ENCODE measurements at places on chromosomes 7 and 10. TPM values are rescaled to one million over a fixed set of nuclear protein-coding genes. Genes with fewer than 3 reads are reported as not detected.

Gene ADAM12
- 0.27 TPM for total RNA-seq

Gene MSS51
- total RNA-seq = 5.9 TPM

Gene FRA10AC1
- total RNA-seq = 14.4 TPM

Gene TAS2R39
- not detected for total RNA-seq

Gene PTN
- total RNA-seq = 11.2 TPM

Gene LSM5
- total RNA-seq = 39.5 TPM

Gene RPEL1
- total RNA-seq = not detected

DNA sequence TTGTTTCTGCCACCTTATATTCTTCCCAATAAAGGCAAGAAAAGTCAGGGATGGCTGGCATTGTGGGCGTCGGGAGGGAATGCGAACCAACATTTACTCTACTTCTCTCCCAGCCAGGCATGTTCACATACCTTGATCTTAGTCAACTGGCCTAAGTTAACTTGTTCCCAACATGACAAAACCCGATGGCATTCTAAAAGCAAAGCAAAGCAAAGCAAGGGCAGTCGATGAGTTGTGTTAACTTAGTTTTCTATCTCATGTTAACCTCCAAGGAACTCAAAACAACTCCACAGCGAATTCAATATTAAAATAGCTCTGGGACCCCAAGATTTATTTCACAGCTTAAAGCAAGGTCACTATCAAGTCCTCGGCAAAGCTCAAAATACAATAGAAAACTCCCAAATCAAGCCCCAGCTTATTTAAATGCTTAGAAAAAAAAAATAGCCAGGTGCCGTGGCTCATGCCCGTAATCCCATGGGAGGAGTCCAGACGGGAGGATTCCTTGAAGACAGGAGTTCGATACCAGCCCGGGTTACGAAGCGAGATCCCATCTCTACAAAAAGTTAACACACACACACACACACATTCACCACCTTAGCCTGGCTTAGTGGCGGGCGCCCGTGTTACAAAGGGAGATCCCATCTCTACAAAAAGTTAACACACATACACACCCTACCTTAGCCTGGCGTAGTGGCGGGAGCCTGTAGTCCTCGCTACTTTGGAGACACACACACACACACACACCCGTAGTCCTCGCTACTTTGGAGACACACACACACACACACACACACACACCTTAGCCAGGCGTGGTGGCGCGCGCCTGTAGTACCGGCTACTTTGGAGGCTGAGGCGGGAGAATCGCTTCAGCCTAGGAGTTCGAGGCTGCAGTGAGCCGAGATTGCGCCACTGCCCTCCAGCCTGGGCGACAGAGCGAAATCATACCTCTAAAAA is 901 bp upstream of the CCNY start:
- no peak for DNase-seq

DNA sequence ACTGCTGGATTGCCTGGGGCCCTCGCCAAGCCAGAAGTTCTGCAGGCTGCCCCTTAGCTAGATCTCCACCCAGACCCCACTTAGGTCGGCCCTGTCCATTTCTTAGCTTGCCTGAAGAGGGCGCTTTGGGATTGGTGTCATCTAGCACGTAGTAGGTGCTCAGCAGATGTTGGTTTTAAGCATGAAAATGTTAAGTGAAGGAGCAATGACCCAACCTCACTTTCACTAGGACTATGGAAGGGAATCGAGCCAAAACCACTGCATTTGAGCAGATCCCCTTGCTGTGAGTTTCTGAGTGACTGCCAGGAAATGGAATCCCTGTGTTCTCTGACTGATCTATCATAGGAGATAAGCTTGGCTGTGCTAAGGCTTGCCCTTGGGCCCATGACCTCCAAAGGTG is 131.7 kb upstream of the EEPD1 start:
- DNase-seq = no peak

GRCh38 chr10:87092376-87092860 is 2.2 kb downstream of the GLUD1 start:
- no peak for DNase-seq

- DNase-seq = no peak
These were observed 612 bp downstream of the SNX8 start for GRCh38 chr7:2313450-2314208.

- no peak for DNase-seq
These were observed 239.0 kb upstream of the MKI67 start for GRCh38 chr10:128365156-128365725.

GRCh38 chr10:132640326-132641125 is 102.9 kb downstream of the INPP5A start:
- DNase-seq = peak; percentile 12

DNA sequence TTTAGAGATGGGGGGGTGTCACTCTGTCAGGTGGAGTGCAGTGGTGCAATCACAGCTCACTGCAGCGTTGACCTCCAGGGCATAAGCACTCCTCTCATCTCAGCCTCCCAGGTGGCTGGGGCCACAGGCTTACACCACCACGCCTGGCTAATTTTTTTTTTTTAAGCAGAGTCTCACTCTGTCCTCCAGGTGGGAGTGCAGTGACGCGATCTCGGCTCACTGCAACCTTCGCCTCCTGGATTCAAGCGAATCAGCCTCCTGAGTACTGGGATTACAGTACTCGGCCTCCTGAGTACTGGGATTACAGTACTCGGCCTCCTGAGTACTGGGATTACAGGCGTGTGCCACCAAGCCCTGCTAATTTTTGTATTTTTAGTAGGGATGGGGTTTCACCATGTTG is 23.6 kb upstream of the PPIA start:
- no peak for DNase-seq

DNA sequence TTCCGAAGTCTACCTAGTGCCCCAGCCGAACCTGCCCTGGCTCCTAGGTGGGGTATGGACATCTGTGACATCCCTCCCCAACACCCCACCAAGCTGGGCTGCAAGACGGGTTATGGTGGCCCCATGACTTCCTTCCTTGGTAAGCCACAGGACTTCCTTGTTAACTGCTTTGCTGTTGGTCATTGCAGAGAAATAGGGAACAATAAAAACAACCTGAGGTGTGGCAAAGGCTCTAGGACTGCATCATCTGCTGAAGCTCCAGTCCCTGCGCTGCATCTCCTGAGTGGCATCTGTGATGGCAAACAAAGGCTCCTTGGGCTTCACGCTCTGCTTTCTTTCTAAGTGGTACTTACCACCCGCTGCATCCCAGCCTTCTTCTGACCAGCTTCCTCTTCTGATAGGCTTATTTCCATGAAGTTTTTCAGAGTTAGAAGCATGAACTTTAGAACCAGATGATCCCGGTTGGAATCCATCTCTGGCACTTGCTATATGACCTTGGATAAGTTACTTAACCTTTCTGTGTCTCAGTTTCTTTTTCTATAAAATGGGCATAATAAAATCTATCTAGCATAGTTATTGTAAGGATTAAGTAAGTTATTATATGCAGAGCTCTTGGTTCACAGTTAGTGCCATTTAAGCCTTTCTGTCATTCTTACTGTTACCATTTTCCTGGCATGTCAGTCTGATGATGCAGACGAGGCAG is 216.8 kb downstream of the RPS24 start:
- no peak for DNase-seq

DNA sequence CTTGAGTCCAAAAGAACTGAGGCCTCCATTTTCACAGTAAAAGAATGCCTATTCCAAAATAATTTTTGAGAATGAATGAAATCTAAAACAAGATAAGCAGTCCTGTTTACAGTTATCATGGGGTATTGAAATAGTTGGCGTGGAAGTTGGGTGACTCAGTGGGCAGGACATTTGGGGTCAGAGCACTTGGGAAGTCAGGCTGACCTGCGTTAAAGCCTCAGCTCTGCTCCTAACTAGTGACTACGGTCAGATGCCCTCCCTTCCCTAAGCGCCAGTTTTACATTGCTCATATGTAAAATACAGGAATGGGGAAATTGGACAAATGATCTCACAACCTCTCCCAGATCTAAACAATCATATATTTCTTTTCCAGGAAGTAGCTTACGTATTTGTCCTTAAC is 2.3 kb upstream of the PAPSS2 start:
- no peak for DNase-seq

DNA sequence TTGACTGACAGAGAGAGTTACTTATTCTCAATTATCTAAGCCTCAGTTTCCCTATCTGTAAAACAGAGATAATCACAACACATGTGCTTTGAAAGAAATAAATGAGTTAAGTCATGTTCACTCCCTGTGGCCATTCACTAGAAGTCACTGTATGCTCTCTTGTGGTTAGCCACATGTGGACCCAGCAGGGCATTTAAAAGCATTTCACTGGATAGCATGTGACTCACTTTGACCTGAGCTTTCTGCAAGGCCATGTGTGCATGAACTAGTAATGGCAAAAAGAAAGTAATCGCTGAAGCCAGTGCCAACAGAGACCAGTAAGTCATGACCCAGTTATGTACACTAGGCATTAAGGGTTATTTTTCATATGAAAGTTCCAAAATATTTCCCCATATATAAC is 557.0 kb upstream of the IGFBP3 start:
- no peak for DNase-seq

GRCh38 chr7:155752756-155753445 is 59.4 kb downstream of the SHH start:
- no peak for DNase-seq

GRCh38 chr10:90642136-90642535 is 215.7 kb downstream of the HTR7 start:
- DNase-seq = no peak

DNA sequence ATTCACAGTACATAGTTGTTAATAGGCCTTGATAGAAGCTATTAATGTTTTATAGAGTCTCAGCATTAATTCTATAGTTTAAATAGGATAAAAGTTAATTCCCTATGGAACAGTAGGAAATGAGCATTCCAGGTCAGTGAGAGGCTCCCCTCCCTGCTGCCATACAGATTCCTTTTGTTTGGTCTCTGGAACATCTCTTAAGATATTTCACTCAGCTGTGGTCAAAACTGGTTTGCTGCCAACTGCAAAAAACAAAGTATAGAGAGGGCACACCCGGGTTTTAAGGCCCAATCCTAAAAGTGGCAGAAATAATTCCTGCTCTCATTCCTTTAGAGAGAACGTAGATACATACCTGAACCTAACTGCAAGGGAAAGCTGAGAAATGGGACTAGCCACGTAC is 51.3 kb downstream of the MDFIC start:
- no peak for DNase-seq

DNA sequence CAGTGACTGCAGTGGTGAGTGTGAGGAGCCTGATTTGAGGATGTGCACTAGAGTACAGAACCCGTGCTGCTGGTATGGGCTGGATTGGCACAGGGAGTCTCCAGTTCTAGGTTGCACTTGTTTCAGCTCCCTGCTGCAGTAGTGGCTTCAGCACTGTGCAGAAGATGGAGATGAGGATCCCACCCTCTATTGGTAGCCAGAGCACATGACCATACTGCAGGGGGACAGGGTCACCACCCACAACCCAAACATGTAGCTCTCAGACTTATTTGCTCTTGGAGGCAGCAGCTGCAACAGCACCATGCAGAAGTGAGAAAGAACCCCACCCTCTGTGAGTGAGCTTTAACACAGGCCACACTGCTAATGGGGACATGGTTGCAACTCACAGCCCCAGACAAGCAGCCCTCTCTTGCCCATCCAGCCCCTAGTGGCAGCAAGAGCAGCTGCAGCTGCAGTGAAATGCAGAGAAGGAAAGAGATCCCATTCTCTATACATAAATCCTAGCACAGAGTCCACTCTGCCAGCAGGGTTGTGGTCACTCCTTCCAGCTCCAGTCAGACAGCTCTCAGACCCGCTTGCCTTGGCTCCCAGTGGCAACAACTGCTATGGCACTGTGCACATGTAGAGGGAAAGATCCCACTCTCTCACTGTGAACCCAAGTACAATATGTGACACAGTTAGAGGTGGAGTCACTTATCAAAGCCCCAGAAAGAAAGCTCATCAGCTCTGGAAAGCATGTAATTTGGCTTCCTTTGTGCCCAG is 51.4 kb upstream of the SCIN start:
- DNase-seq = no peak

DNA sequence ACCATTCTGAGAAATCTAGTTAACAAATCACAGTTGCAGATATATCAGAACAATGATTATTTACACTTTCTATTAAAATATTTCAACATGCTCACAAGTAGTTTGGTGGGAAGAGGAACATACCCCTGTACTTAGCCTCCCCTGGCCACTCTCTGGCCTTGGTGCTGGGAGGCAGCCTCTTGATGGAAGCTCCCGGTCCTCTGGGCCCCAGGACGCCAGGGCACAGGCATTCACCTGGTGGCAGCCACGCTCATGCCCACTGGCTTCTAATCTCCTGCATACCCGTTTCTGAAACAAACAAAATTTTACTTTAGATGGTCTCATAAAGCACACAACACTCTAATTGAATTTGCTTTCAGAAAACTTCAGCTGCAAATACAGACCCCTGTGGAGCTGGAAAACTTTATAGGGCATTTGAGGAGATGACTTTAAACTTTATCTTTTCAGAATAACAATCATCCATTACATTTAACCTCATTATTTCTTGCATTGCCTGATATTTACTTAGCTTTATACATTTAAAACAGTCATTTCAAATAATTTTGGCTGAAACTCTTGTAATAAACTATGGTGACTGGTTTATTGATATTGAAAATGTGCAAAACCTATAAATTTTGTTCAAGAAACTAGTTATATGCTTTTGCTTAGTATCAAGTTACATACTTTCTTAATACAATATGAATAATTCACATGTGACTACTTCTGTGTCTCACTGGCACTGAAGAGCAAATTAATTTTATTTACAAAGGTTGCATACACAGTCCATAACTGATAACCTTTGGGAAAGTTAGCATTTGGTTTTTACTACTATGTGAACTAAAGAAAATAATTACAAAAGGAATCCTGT is 30.8 kb downstream of the C10orf143 start:
- no peak for DNase-seq

- DNase-seq = no peak
These were observed 388.2 kb upstream of the TEX47 start for GRCh38 chr7:89183712-89184111.

GRCh38 chr10:88082391-88082790 is 219.0 kb downstream of the PTEN start:
- no peak for DNase-seq

DNA sequence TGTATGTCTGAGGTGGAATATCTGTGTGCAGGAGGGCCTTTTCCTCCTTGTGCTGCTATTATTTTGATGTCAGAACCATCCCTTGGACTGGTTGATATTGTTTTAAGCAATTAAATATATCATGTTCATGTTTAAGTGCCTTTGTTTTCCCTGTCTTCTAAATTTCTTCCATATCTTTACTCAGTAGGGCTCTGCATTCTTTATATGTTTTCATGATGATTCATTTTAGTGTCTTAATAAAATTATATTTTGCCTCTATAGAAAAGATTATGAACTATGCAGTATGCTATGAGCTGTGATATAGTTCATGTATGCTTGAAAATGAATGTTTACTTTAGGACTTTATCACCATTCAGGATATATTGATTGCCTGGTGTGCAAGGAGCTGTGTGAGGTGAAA is 34.8 kb downstream of the AHR start:
- no peak for DNase-seq

GRCh38 chr10:132247943-132248342 is 59.8 kb downstream of the STK32C start:
- no peak for DNase-seq
